GM03348 (cell line): ENCODE measurements at places on chromosomes 3 and 15.

GRCh38 chr15:71136159-71136783 is 21.0 kb downstream of the THSD4 start:
- DNase-seq = peak; percentile 84

GRCh38 chr3:117645561-117646242 is 936.1 kb downstream of the TUSC7 start:
- DNase-seq = no peak

GRCh38 chr15:79853492-79854328 is 43.1 kb downstream of the MTHFS start:
- DNase-seq = peak; percentile 83

GRCh38 chr3:122793568-122794416 is at the start of gene HSPBAP1:
Gene HSPBAP1 (minus strand): TSS chr3:122793831. CDS start chr3:122793680, 151 bp downstream.
- peak; percentile 92 for DNase-seq

DNA sequence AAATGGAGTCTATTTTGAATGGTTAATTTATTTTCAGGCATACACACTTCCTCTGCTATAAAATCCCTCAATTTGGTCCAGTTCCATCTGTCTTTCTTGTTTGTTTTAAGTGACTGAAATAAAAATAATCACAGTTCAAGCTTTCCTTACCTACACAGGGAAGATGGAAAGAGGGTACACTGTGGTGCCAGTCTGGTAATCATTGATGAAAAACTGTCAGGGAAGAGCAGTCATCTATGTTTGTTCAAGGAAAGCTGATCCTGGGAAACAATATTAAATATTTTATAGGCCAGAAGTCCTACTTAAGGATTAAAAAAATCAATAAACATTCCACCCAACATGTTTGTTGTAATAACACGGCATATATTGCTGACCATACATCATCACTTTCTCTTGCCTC is 115.2 kb upstream of the KCNMB2 start:
- DNase-seq = no peak

GRCh38 chr3:36957063-36957462 is 12.2 kb upstream of the TRANK1 start:
- DNase-seq = no peak

- DNase-seq = peak; percentile 83
Observed at GRCh38 chr15:70775160-70775559, 11.8 kb upstream of the UACA start.

DNA sequence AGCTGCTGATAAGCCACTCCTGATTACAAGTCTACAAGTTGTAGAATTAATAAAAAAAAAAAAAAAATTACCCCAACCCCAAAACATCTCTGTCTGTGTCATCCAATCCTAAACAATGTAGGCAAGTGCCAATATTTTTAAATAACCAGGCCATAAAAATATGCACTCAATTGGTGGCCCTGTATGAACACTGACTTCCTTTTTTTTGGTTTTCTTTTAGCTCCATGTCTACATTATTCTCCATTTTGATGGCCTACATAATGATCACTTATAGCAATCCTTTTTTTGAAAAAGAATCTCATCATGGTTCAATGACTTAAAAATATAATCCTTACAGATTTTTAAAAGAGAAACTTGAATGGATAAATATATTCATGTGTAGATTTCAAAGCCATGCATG is 72.1 kb downstream of the FOXP1 start:
- DNase-seq = no peak

GRCh38 chr3:67437789-67438188 is 216.6 kb downstream of the SUCLG2 start:
- no peak for DNase-seq
